ENCODE measurements at places on chromosomes 16 and 17.

DNA sequence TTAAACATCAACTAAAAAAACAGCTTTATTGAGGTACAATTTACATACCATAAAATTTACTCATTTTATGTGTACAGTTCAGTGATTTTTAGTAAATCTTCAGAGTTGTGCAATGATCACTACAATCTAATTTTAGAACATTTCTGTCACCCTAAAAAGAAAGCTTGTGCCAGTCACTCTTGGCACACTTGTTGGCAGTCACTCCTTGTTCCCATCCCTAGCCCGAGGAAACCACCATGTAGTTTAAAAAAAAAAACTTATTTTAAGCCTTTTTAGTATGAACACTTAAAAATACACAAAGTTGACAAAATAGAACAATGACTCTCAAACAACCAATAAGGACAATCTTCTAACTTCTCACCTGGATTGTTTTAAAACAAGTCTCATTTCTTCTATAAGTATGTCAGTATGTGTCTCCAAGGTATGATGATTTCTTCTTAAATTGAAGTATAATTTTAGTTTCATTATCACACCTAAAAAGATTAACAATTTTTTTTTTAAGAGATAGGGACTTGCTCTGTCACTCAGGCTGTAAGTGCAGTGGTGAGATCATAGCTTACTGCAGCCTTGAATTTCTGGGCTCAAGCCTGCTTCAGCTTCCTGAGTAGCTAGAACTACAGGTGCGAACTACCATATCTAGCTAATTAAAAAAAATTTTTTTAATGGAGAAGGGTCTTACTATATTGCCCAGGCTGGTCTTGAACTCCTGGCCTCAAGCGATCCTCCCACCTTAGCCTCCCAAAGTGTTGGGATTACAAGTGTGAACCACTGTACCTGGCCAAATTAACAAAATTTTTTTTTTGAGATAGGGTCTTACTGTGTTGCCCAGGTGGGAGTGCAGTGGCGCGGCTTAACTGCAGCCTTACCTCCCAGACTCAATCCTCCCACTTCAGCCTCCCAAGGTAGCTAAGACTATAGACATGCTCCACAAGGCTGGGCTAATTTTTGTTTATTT, 53.2 kb downstream of the PPM1E start:
- DNase-seq: no peak

DNA sequence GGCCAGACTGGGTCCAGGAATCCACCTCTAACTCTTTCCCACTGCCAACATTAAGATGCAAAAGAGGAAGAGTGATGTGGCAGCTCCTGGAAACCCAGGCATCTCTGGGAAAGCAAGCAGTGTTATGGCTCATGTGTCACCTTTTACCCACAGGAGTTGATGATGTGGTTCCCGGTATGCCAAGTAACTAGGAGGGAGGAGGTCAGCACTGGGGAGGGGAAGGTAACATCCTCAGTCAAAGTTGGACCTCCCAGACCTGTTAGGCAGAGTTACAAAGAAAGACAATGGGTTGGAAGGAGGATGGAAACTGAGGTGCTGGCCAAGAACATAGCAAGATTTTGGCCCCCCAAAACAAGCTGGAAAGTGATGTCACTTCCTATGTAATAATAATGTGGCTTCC, 11.4 kb downstream of the KRABD2 start:
- no peak for DNase-seq

GRCh38 chr16:1181404-1182315, 28.8 kb downstream of the CACNA1H start:
- DNase-seq: no peak

- DNase-seq: no peak
Observed at GRCh38 chr17:66337268-66337667, 34.9 kb downstream of the PRKCA start.

GRCh38 chr17:57121308-57122042, 36.4 kb downstream of the AKAP1 start:
- no peak for DNase-seq

DNA sequence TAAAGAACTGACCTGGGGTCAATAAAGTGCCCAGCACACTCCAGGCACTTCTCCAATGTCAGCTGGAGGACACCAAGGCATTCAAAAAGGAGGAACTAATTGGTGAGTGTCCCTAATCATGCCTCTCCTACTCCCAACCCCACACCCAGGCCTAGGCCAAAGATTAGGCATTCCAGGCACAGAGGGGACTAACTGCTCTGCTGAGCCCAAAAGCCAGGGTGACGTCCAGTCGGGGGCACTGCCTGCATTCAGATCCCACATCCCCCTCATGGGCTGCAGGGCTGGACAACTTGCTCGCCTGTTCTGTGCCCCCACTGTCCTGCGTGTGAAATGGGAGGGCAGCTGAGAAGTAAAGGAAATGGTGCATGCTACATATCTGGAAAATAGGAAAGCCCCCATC, 115.4 kb downstream of the DYNLRB2 start:
- no peak for DNase-seq

- DNase-seq: no peak
Observed at GRCh38 chr17:2204393-2204792, 99.2 kb downstream of the SMG6 start.

DNA sequence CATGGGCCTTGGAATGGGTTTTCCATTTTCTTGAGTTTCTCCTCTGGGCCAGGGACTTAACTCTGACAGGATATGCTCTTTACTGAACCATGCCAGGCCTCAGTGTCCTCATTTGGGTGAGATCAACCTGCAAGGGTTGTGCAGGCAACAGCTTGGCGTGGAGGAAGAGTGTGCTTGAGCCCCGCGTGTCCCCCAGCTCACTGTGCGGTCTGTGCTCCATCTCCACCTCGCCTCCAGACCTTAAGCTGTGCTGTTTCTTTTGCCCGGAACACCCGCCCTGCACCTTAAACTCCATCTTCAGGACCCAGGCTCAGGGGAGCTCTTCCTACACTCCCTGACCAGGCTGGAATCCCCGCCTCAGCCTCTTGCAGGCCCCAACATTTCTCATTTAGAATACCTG, 9.7 kb downstream of the RUSF1 start:
- DNase-seq: no peak

DNA sequence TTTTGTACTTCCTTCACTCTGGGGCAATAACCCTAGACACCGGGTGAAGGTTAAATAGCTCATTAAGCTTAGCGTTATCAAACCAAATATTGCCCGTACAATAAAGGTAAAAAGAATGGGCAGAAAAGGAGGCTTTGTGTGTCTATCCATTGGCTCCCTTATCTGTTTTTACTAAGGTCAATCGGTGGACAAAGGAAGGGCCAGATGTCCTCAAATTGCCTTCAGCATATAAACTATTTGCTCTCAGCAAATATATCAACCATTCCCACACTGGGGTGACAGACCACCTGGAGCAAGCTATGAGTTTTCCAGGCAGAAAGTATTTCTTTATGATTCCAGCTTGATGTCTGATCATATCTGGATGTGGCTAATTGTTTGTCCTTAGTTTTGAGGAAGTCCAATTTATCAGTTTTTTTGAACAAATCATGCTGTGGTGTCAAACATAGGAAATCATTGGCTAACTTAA, 25.3 kb upstream of the WIPI1 start:
- no peak for DNase-seq

GRCh38 chr17:77354420-77354669, 213.6 kb downstream of the SEC14L1 start:
- no peak for DNase-seq

DNA sequence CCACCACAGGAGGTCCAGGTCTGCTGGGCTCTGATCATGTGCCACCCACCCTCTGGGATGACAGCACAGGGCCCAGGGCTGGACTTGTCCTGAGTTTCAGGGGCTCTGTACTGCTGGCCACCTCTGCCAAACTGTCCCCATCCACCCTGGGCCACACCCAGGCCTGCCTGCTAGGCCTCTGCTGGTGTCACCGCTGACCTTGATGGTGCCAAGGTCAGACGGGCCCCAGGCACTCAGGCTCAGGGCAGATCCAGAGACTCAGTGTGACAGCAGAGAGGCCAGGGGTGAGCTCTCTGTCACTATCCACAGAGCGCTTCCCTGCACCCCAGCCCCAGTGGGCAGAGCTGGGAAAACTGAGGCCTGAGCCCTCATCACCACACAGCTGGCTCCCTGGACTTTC, 75.6 kb downstream of the RMI2 start:
- no peak for DNase-seq

GRCh38 chr17:32570081-32570396, 83.2 kb downstream of the CDK5R1 start:
- no peak for DNase-seq

- no peak for DNase-seq
Observed at GRCh38 chr16:68310437-68310773, 341 bp downstream of the SLC7A6OS start.

DNA sequence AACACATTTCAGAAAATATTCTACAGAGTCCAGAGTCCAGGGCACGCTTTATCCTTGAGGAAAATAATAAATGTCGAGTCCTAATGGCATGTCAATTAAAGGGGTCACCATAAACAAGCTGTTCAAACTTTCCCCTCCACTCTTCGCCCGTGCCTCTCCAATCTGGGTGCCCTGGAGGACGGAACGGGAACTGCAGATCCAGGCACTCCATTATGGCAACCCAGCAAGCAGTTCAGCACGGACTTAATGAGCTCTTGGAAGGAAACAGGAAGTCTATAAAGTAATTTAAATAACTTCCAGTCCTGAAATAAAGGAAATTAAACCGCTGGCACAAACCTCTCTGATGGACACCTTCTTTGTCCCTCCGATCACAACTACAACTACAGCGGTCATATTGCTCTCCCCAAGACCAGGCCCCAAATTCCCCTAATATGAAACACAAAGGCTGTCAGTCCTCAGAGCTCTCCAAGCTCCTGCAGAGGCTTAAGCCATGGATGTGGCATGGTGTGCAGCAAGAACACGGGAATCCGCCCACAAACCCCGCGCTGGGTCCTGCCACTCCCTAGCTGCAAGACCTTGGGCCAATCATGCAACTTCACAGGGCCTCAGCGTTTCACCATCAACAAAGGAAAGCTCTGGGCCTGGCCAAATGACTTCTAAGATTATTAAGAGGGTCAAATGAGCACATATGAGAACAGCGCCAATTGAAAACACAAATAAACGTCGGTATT, 52.6 kb downstream of the ZFHX3 start:
- DNase-seq: no peak

- DNase-seq: no peak
Observed at GRCh38 chr16:59048876-59049275, 314.8 kb upstream of the GOT2 start.

DNA sequence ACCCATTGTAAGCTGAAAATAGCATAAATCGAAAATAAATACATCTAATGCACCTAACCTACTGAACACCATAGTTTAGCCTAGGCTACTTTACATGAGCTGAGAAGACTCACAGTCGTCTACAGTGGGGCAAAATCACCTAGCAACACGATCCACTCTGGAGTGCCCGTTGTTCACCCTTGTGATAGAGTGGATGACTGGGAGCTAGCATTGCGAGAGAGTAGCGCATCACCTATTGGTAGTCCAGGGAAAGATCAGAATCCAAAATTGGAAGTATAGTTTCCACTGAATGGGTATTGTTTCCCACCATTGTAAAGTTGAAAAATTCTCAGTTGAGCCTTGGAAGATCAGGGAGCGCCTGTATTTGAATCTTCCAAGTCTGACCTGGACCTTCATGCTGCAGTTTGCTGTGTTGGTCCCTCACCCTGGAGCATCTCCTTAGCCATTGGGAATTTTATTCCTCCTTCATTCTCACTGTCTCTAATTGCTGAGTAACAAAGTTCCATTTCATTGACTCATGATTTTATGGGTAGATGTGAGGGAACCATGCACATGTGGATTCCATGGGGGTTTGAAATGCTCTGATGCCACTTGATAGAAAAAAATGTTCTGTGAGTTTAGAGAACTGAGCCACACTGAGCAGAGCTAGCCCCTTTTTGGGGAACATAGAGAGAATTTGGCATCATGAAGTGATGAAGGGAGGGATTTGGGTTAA, 19.6 kb downstream of the AKAP1 start:
- peak; percentile 44 for DNase-seq

DNA sequence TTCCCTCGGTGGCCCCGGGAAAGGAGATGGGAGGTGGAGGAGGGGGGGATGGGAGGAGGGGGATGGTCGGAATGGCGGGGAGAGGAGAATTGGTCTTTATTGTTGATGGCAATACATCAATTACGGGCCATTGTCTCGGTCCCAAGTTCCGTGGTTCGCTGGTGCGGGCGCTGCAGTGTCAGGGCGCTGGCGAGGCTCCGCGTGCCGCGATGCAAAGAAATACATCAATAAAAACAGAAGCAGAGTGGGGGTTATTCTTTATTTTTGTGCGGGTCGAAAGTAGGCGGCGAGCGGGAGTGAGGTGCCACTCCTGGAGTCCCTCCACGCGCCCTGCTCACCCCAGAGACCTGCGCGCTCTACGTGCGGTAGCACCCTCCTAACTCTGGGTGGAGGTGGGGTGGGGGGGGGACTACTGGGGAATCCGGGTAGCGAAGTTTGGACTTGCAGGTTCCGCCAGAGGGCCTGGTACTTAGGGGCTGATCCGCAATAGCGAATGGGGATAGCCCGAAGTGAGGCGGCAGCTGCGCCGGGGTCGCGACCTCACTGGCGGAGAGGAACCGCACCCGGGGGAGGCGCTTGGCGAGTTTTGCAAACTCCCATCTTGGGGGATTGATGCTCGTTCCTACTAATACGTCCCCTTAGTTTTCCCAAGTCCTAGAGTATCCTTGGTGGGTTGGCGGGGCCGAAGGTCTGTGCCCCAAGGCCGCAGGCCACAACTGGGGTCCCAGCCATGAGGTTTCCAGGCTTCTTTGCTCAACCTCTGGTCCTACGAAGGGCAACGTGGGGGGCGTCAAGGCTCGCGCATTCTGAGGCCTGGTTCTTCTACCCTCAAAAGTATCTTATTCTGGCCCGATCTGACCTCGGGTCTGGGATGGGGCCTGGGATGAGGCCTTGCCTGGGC, 3.5 kb upstream of the SALL1 start:
- DNase-seq: no peak

Data from HFF-Myc (cell line).